ENCODE measurements at places on chromosomes 16 and 17. TPM values are rescaled to one million over a fixed set of nuclear protein-coding genes. Genes with fewer than 3 reads are reported as not detected.

DNA sequence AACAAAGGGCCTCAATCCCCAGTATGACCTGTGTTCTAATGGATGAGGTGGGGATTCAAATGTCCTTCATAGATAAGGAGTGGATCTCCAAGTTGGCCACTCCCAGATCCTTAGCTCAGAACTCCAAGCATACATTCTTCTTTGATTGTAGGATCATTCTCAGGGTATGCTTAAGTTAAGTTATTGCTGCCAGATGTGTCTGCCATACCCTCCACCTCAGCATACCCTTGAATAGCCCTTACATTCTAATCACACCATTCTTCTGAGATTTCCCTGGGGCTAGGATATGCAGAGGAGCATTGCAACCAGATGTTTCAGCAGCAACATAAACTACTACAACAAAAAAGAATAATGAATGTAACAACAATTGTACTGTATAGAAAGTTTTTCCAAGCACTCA lies 1.6 kb upstream of the KRTAP2-4 start:
- peak; percentile 31 for DNase-seq

- DNase-seq: peak; percentile 59
Observed at GRCh38 chr16:57479205-57479975, 6.9 kb downstream of the DOK4 start.

The VTN gene
- 0.34 TPM for polyA plus RNA-seq

The CHTF18 gene
- 8.0 TPM for polyA plus RNA-seq

- peak; percentile 46 for DNase-seq
Observed at GRCh38 chr16:11333702-11334101, 11.6 kb upstream of the RMI2 start.

The PMFBP1 gene
- polyA plus RNA-seq: not detected

The CLEC19A gene
- polyA plus RNA-seq: not detected

DNA sequence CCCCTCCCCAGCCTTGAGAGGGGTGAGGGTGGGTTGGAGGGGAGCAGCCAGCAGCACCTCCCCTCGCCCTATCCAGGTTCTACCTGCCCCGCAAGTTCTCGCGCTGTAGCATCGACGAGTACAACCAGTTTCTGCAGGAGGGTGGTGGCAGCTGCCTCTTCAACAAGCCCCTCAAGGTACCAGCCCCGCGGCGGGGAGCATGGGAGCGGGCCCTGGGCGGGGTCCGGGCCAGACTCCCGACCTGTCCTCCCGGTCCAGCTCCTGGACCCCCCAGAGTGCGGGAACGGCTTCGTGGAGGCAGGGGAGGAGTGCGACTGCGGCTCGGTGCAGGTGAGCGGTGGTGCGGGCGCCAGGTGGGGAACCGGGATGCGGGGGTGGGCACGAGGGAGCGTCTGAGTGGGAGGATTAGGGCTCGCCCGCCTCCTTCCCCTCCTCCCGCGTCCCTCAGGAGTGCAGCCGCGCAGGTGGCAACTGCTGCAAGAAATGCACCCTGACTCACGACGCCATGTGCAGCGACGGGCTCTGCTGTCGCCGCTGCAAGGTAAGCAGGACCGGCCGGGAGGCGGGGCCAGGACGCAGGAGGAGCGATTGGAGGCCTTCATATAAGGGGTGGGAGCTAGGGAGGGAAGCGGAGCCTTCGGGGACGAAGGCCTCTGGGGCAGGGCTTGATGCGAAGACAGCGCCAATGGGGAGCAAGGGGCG lies 16.5 kb downstream of the ADAM11 start:
- peak; percentile 99 for DNase-seq

- no peak for DNase-seq
Observed at GRCh38 chr17:65942592-65942991, 249.3 kb downstream of the CEP112 start.

GRCh38 chr16:19645557-19645981 lies 72.5 kb downstream of the KNOP1 start:
- no peak for DNase-seq

GRCh38 chr16:66934138-66934838 lies at the start of gene CIAO2B:
CIAO2B (minus strand) TSS chr16:66934402; CDS start chr16:66934364, 38 bp downstream.
- peak; percentile 94 for DNase-seq

The CNGB1 gene
- polyA plus RNA-seq: not detected

- no peak for DNase-seq
Observed at GRCh38 chr16:88022076-88023042, 71.1 kb downstream of the BANP start.

The PIK3R5 gene
- not detected for polyA plus RNA-seq
